ENCODE measurements at places on chromosomes 6 and 20.

- no peak for DNase-seq
These were observed 30.8 kb downstream of the COL9A1 start for GRCh38 chr6:70272071-70272470.

DNA sequence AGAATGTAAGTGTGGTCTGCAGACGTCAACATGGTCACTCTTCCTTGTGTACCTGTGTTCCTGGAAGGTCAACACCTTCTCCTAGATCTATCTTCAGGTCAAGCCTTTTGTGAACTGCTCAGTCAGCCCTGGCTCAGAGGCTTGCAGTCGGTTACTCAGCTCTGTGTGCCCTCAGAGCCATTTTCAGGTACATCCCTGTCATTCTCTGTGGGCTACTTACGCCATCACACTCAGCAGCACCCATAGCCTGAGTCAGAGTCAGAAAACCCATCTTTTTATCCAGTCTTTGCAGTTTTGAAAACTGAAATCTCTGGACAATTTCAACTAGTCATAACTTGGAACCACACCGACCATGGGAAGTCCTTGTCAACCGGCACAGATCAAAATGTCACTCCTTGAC lies 35.3 kb downstream of the TGM3 start:
- DNase-seq = no peak

- no peak for DNase-seq
These were observed 183.6 kb upstream of the SPTLC3 start for GRCh38 chr20:12825226-12825595.

DNA sequence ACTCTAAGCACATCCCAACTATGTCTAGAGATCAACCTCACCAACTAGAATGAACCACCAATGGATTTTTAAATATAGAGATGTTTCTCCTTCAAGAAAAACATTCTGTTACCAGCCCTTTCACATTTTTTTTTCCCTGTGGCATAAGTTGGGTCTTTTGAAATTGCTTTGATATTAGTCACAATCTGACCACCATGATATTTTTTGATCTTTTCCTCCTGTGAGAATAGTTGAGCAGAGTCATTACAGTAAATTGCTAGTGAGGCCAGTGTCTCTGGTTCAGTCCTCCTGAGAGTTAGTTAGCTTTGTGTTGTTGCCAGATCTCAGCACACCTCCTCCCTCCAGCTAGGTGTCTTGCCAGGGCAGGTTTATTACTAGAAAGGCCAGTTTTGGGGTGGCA lies 79.7 kb upstream of the MYLIP start:
- DNase-seq = no peak
